Activated CD8-positive, alpha-beta T cell treated with anti-CD3 and anti-CD28 coated beads, Interleukin-2, amount 10 ng/mL, durations not matched to agents 7 days and 5 days (primary cell): ENCODE measurements at places on chromosomes 7 and 10. TPM values are rescaled to one million over a fixed set of nuclear protein-coding genes. Genes with fewer than 3 reads are reported as not detected.

The ENTPD1 gene
- total RNA-seq: 14.9 TPM

The SVIL gene
- total RNA-seq: 13.0 TPM

The TMEM26 gene
- not detected for total RNA-seq

DNA sequence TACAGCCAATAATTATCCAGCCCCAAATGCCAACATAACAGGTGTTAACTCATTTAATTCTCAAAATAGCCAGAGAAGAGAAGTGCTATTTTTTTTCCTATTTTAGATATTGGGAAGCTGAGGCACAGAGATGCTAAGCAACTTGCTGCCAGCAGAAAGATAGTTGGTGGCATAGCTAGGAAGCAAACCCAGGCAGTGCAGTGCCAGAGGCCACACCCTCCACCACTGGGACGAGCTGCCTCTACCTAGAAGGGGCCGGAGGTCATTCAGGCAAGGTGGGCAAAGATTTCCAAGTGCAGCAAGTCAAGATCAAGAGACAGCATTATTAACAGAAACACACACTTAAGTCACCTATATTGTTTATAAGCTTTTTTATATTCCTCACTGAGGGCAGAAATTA lies 654.1 kb downstream of the INHBA start:
- no peaks in the 10 kb centered on the region for H3K36me3 ChIP-seq
- no peak overlapping the region for H3K27ac ChIP-seq
- no peaks in the 10 kb centered on the region for H3K4me1 ChIP-seq
- DNase-seq: no peak

DNA sequence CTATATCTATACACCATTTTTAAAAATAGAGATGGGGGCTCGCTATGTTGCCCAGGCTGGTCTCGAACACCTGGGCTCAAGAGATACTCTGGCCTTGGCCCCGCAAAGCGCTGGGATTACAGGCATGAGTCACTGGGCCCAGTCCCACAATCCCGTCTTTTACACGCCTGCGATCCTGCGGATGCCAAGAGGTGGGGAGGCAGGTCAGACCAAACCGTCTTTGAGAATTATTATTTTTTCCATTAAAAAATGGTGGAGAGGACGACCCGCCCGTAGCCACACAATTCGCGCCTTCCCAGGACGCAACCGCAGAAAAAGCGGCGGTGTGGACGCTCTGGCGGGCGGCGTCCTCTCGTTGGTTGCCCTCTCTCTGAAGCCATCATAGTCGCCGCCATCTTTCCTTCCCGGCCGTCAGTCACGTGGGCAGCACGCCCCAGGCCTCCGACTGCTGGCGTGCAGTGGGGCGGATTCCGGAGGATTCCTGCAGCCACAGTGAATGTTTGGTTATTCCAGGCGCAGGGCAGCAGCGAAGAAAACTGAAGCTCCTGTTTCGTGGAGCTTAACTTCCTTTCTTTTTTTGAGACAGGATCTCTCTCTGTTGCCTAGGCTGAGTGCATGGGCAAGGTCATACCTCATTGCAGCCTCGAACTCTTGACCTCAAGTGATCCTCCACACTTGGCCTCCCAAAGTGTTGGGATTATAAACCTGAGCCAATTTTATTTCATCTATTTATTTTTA lies 9.9 kb upstream of the EPHB4 start:
- peaks cover 16% of the 10 kb centered on the region for H3K4me1 ChIP-seq
- H3K4me3 ChIP-seq: peak overlapping the region; percentile 70
- peak overlapping the region; percentile 70 for H3K27ac ChIP-seq
- H3K36me3 ChIP-seq: no peaks in the 10 kb centered on the region
- peak; percentile 73 for DNase-seq

DNA sequence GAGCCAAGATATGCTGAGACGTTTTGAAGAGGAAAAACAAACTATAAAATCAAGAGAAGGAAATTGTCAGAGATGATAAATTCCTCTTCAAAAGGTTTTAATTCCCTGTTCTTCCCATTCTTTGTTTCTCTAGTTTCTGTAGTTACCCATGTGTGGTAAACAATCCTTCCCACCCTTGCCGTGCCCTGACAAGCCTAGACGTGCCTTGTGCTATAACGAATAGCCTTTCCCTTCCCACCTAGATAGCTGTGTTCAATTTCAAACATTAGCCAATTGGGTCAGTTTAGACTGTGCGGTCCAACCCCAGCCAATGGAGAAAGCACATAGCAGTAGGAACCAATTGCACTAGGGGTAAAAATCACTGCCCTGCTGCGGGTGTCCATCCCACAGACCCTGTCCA lies 138.1 kb downstream of the RALA start:
- H3K27ac ChIP-seq: no peak overlapping the region
- H3K27me3 ChIP-seq: no peaks in the 10 kb centered on the region
- H3K4me3 ChIP-seq: no peak overlapping the region
- H3K36me3 ChIP-seq: peaks cover 2% of the 10 kb centered on the region

DNA sequence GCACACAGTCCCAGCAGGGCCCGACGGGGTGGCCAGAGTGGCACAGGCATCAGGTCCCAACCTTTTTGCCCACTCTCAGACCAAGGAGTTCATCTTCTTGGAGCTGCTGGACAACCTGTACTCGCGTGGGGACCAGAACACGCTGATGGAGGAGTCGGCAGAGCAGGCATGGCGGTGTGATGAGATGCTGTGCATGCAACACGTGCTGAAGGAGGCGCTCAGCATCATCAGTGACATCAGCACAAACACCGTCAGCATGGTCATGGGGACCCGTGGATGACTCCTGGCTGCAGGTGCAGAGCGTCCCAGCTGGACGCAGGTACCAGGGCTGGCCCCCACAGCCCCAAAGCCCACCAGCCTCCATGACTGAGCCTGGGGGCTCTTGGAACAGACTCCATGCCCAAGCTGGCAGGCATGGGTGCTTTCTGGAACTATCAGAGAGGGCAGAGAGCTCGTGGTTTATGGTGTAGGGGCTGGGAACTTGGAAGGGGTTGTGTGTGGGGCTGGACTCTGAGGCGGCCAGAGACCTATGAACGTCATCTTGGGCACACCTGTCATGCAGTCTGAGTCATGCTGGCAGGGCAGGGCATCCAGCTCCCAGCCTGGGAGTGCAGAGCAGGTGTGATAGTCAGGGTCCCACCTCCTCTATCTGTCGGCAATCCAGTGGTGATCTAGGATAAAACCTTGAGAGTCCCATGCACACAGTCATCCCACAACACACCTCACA lies 8.2 kb upstream of the MTPAP start:
- H3K4me1 ChIP-seq: peaks cover 7% of the 10 kb centered on the region
- peaks cover 13% of the 10 kb centered on the region for H3K27me3 ChIP-seq
- no peaks in the 10 kb centered on the region for H3K36me3 ChIP-seq
- DNase-seq: no peak
- no peak overlapping the region for H3K4me3 ChIP-seq

DNA sequence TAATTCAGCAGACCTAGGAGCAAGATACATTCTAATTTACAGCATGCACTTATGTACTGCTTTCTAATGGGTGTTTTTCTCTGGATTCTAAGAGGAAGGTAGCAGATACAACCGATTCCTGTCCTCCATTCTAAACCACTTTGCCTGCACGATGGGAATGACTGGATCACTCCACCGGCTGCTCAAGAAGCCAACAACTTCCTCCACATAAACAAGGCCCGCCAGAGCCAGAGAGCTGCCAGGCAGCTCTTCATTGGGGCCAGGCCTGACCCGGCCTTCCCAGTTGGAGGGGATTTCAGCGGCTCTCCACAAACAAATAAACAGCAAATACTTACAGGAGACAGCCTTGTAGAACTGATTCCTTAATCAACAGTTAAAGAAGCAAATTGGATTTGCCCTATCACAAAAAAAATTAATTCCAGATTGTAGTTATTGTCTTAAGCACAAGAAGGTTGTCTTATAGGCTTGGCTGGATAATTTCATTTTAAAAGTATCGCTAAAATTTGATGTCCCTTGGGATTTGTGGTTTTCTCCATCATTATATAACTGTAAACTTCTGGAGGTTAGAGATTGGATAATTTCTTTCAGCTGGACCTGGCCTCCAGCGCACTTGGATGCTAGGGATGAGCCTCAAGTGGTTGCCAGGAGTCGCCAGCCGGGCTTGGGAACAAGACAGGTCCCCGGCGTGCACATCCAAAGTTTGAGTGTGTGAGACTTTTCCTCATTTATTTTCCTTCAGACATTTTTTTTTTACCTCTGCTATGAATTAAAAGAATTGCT lies 20.9 kb downstream of the EBF3 start:
- DNase-seq: no peak
- no peak overlapping the region for H3K27ac ChIP-seq
